ENCODE measurements at places on chromosomes 4 and X.

- no peak for DNase-seq
These were observed 39.7 kb downstream of the NSG1 start for GRCh38 chr4:4426511-4427120.

GRCh38 chr4:162522724-162523123, 358.9 kb upstream of the FSTL5 start:
- DNase-seq, result no peak

GRCh38 chrX:117138070-117138469, 675.3 kb upstream of the CT83 start:
- DNase-seq, result no peak

DNA sequence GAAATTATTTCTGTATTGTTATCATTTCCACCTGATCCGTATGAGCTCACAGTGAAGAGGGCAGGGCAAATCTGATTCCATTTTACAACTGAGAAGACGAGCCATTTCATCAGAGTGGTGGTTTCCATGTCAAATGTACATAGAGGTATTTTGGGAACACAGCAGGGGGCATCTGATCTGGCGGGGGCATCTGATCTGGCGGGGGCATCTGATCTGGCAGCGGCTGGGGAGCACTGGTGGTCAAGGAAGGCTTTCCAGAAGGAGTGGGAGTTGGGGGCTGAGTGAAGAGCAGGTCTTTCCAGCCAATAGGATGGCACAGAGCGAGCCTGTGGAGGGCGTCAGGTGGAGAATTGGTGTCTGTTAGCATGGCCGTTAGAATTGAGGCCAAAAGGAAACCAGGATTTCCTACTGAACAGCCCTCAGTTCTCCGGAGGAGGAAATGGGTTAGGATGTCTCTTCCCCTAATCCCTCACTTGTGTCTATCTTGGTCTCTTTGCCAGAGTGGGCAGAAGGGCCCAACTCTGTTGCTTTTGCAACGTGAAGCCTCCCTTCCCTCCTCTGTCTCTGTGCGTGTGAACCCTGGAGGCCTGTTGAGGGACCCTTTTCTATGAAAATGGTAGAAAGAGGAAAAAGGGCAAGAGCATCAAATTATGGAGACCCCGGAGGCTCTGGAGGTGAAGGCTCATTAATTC, 41.3 kb downstream of the RHOH start:
- no peak for DNase-seq

DNA sequence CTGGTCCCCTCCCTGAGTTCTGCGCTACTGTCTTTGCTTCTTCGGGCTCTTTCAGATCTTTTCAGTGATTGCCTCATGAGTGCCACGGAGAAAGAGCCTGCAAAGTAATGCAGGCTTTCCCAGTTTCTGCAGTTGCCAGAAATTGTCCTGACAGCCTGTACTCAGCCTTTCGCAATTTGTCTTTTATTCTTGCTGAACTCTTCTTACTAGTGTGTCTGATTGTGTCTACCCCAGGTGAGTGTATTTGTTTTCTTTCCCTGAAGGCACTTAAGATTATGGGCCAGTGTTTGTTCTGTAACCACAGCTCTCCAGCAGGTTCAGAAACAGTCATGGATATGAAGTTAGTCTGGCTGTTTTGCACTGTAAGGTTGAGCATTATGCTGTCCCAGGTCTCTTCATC, 47.1 kb downstream of the FAM193A start:
- DNase-seq, result no peak

GRCh38 chr4:66108898-66109297, 438.6 kb upstream of the EPHA5 start:
- no peak for DNase-seq

DNA sequence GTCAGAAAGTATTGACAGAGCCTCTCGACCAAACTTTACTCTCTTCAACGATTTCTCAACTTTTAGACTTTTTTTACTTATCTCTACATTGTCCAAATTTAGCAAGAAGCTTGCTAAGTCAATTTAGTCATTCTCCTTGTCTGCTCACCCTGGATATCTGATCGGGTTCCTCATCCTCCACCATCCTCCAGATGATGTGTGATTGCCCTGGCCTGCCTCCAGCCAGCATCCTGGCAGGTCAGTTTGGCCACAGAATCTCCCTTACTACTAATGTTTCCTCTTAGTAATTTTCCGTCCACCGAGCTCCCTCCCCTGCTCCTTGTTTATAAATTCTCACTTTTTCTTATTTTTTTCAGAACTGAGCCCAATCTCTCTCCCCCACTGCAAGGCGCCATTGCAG, 167.9 kb upstream of the ZFP42 start:
- no peak for DNase-seq

DNA sequence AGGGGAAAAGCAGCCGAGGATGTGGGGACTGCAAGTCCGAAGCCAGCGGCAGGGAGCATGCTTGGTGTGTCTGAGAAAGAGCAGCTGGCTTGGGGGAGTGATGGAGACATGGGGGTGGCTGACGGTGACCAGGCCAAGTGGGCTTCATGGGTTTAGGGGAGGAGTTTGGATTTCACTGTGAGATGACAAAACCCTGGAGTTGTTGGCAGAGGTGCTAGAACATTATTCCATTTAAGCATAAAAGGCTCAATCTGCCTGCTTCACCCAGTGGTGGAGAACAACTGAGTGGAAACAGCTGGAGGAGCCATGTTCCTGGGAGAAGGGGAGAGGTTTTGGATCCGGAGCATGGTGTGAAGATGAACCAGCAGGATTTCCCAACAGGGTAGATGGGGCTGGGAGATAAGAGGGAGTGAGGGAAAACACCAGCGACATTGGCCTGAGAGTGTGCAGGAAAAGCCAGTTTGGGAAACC, 318.0 kb upstream of the TAPT1 start:
- no peak for DNase-seq

DNA sequence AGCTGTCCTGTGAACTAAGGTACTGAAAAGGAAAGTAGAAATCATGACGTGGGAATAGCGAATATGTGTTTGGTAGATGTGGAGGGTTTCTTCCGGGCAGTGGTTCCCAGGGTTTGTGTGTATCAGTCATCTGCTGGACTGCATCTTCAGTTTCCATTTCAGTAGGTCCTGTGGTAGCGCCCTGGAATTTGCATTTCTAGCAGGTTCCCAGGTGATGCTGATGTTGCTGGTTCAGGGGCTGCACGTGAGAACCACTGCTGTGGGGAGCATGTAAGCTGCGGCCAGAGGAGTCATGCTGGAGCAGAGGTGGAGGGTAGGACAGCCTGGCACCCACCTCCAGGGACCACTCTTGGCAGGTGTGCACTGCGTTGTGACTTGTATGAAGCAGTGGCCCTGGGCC, 47.1 kb downstream of the ARHGAP10 start:
- DNase-seq, result no peak
